ENCODE measurements at places on chromosomes 11 and 22.

DNA sequence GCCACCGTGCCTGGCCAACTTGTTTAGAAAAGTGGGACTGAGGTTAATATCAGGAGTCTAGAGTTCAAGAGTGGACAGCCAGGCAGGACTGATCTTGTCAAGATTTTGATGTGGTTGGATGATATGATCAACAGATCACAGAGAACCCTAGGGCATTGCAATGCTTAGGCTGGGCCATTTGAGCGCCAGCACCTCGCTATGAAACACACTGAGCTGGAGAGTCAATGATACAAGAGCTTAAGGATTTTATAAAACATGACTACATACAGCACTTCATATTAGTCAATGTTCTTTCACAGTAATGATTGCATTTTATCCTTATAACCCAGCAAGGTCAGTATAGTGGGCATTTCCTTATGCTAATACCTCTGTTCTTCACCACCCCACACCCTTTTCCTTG lies 15.4 kb upstream of the PEX26 start:
- DNase-seq, result no peak

GRCh38 chr22:42184852-42185251 lies 54.2 kb upstream of the CYP2D6 start:
- no peak for DNase-seq

DNA sequence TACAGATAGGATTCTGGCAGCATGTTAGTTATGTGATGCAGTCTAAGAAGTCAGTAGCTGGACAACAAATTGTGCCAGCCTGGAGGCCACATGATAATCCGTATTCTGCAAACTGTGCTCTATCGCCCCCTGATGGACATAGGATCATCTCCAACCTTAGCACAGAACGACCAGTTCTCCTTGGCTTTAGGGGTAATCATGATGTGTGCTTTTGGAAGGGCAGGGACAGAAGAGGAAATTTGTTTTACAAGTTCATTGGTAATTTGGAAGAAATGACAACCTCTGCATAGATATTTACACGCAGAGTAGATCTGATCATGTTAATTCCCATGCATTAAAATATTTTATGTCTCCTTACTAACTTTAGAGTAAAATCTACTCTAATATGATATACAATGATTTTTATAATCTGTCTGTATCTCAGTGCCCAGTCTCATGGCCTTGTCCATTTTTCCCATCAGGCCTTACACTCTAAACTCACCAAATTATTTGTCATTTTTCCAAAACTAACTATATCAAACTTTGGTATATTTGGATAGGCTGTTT lies 12.1 kb downstream of the OR10D3 start:
- DNase-seq, result peak; percentile 69

GRCh38 chr11:64028398-64029115 lies 7.2 kb upstream of the FLRT1 start:
- peak; percentile 49 for DNase-seq

- no peak for DNase-seq
Measured at GRCh38 chr22:27613099-27614005, 188.2 kb downstream of the MN1 start.

DNA sequence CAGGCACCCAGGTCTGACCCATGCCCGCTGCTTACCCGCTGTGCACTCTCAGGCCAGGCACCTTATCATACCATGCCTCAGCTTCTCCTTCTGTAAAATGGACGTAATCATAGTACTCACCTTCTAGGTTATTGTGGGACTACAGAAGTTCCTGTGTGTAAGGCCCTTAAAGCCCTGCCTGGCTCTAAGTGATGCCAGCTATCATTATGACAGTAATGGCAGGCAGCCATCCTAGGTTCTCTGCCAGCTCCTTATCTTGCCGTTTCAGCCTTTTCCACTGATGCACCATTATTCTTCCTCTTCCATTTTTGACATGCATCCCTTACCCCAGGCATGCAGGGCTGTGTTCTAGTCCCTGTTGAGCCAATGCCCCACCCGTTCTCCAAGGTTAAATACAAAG lies 57.9 kb downstream of the DBX1 start:
- DNase-seq, result no peak

- peak; percentile 27 for DNase-seq
Measured at GRCh38 chr11:1515082-1516060, 28.8 kb upstream of the MOB2 start.

- no peak for DNase-seq
Measured at GRCh38 chr11:44818110-44818509, 91.3 kb downstream of the TSPAN18 start.

GRCh38 chr11:34926101-34926830 lies 9.8 kb downstream of the PDHX start:
- DNase-seq, result no peak

GRCh38 chr22:17074648-17075002 lies 10.2 kb upstream of the IL17RA start:
- DNase-seq, result no peak

DNA sequence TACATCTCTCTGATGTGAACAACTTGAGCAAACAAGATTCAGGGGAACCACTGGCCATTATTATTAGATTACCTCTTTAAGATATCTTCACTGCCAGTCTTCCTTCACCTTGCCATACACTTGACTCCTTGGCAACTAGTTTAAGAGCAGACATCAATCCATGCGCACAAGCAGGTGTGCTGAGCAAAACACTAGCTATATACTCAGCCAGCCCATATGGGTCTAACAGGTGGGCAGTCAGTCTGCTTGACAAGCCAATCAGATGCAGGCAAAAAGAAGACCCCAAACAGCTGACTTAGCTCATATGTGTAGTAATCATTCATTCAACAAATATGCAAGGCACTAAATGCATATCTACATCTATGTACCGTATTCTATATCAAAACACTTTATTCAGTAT lies 101.2 kb downstream of the SIK3 start:
- no peak for DNase-seq

DNA sequence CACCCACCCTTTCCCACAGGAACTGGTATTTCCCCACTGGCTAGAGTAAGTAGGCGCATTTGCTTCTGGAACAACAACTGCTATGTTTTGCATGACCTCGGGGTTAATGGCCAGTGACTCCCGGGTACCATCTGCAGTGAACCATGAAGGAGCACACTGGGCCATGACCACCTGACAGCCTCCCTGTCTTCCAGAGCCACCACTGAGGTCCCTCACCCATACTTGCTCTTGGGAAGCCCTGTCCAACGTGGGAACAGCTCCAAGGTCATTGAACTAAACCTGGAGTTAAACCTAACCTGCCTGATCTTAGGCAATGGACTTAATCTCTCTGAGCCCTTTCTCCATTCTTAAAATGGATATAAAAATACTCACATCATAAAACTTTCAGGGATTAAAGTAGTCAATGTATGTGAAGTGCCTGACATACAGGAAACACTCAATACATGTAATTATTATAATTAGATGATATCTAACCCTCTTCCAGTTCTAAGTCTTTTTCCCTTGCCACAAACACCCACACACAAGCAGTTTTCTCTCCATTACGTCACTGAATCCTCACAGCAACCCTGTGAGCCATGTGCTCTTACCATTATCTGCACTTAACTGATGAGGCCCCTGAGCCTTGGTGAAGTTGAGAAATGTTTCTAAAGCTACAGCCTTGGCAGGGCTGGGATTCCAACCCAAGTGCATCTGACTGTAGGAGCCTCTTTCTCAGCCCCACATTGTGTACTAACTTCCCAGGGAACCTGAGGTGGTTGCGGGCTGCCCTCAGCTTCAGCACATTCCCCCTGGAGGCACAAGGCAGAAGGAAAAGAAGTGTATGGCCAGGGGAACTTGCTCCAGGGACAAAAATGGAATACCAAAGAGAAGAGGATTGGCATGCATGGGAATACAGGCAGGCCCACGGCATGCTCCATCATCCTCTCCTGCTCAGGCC lies 74.5 kb upstream of the NCAM1 start:
- DNase-seq, result no peak

- no peak for DNase-seq
Measured at GRCh38 chr11:122653916-122654585, 1.5 kb upstream of the UBASH3B start.

- no peak for DNase-seq
Measured at GRCh38 chr11:66970807-66971442, 4.2 kb upstream of the C11orf86 start.
